AG04449 (cell line): ENCODE measurements at places on chromosomes 7 and 10.
A peak's percentile ranks its signal among the peaks of the same experiment; 100 is the strongest.

GRCh38 chr10:113310347-113310746 lies 242.5 kb upstream of the HABP2 start:
- DNase-seq = no peak

DNA sequence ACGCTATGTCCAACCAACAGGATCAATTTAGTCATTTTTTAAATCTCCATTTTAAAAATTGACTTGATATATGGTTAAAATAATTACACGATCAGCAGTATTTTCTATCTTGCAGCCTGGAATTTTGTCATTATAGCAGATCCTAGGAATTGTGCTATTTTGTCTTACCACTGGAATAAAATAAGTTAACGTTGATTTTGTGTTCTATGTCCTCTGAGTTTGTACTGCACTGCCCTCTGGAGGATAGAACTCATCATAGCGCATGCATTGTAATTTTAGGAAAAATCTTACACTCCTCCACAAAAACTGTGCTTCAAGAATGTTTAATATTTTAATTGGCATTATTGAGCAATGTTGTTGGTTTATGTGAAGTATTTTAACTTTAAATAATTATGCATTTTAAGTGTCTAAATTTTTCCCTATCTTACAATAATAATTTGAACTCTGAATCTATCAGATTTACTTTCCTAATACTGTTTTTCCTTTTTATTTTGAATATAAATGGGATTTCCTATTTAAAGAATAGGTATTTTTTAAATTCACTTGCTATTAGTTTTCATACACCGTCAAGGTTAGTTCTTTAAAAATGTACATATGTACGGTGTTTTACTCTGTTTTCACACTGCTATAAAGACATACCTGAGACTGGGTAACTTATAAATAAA lies 220.1 kb downstream of the PPP1R3A start:
- DNase-seq = peak; percentile 2

DNA sequence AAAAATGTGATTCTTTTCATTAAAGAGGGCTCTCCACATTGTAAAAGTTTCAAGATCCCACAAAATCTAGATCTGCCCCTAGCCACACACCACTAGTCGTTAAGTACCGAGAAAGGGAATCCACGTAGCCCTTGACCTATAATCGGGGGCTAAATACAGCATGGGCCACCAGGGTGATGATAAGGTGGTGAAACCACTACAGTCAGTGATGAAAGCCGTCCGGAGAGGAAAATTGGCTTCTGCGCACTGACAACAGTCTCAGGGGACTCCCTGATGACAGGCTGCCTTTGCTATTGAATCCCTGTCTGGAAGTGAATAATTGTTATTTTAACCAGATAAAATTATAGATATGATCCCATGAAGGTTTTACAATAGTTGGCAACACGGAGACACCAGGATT lies 4.6 kb downstream of the TECTB start:
- no peak for DNase-seq

DNA sequence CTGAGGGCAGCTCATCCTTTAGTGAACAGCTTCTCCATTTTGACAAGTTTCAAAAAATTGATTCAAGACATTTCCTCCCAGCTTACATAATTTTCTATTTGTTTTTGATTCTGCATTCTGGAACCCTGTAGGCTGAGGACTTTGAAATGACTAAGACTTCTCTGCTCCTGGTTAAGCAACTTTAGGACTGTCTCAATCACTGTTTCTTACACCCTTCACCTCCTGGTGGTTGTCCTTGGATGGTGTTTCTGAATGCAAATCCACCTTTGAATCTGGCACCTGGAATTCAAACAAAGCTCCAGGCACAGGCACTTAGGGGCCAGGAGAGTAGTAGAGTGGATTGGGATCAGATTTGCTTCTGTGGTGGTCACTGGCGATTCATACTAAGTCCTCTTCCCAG lies 595.5 kb downstream of the LRMDA start:
- DNase-seq = no peak

GRCh38 chr7:64893401-64893800 lies 9.7 kb upstream of the ZNF273 start:
- DNase-seq = no peak

- no peak for DNase-seq
These were observed 11.0 kb upstream of the AHCYL2 start for GRCh38 chr7:129213828-129214227.

- DNase-seq = peak; percentile 95
These were observed at the start of gene ZNF518A for GRCh38 chr10:96129387-96130325. TSS of gene ZNF518A (plus strand) at chr10:96130297. CDS start at chr10:96156323, 26,026 bp downstream.

DNA sequence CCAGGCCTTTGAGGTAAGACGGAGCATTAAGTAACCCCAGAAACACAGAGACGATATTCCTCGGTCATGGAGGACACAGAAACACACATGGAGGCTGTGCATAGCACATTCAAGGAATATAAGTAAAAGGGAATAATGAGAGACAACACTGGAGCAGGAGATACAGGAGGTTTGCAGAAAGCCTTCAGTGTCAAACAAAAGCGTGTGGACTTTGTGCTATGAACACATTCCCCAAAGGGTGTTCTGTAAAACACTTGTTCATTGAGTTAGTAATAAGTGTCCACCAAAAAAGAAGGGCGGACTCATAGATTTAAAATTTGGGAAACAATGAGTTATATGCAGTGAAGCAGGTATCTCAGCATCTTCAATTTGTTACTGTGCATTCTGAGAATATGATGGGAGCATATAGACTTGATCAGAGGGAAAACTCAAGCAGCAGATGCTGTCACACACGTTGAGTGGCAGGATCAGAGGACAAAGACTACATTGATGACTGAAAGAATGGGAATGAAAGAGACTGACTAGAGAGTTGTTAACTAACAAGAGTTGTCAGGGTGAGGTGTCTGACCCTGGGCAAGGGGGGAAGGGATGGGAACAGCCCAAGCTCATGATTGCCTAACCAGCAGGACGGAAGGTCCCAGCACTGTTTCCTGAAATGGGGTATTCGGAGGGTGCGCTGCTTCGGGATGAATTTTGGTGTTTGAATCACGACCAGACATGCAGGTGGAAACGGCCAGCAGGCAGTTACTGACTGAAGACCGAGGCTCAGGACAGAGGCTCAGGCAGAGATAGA lies 85.2 kb upstream of the VIPR2 start:
- DNase-seq = no peak

DNA sequence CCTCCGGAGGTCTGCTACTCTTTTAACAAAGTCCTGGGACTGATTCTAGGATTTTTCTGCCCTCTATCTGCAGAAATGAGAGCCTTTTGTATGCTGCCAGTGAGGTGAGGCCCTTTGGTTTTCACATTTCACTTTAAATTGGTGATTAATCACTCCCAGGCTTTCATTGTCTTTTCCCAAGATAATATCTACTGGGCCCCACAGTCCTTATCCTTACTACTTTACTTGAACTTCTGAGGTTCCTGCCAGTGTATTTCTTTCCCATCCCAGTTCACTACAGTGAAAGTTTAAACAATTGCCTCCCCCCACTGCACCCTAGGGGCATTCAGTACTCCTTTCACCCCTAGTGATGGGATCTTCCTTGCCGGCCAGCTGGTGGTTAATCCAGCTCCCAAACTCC lies 127.4 kb upstream of the INHBA start:
- no peak for DNase-seq
